Stimulated activated CD8-positive, alpha-beta memory T cell treated with anti-CD3 and anti-CD28 coated beads, Interleukin-7, amount 100 ng/mL, for 4 hours (primary cell): ENCODE measurements at places on chromosomes 4 and X.
A peak's percentile ranks its signal among the peaks of the same experiment; 100 is the strongest.

- DNase-seq = no peak
These were observed 203.3 kb downstream of the NWD2 start for GRCh38 chr4:37447886-37448285.

- DNase-seq = no peak
These were observed 136.0 kb downstream of the NKX6-1 start for GRCh38 chr4:84362896-84363655.

DNA sequence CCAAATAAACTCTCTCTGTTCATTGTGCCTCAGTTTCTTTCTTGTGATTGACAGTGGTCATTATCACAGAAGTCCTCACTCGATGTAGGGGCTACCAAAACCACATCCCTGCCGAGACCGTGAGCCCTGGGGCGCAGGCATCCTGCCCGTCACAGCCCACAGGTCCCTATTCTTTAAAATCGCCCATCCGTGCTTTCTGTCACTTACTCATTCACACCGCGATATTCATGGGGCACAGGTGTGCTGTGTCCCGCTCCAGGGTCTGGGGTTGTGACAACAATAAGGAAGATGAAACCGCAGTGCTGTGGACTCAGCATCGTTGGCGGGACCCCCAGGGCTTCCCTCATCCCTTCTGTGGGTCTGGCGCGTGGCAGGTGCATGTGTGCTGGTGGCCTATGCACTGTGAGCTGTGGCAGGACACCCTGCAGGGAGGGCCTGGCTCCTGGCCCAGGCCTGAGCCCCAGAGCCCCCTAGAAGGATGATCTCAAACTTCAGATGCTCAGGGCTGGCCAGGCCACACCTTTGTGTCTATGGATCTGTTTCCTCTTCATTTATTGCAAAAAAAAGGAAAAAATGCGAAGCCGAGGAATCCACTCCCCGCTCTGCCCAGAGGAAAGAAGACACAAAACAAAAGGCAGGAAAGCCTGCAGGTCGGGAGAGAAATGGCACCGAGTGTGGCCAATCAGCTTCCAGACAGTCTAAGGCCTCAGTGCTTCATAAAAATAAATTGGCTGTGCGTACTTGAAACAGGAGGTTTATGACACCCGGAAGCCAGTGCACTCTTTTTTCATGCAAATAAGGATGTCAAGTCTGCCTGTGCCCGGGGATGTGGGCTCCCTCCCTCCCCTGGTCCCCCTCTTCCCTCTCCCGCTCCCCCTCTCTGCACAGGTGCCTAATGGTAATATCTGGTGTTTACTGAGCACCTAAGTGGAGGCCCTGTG, 109.5 kb upstream of the ADRA2C start:
- DNase-seq = no peak

DNA sequence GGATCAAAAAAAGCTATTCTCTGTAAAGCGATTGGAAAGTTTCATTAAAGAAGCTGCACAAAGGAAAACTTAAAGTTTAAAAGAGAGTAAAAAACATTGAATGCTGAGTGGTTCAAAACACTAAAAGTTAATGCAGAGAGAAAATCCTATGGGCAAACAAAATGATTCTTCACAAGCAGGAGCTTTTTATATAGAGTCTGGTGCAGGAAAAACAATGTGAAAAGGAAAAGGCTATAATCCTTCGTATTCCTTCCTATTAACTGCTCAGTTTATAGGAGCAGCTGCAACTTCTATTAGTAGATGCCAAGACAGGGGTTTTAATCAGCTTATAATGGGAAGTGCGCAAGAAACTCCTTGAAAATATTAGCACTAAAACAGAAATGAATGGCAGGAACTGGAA, 100.7 kb downstream of the PDGFC start:
- DNase-seq = no peak

DNA sequence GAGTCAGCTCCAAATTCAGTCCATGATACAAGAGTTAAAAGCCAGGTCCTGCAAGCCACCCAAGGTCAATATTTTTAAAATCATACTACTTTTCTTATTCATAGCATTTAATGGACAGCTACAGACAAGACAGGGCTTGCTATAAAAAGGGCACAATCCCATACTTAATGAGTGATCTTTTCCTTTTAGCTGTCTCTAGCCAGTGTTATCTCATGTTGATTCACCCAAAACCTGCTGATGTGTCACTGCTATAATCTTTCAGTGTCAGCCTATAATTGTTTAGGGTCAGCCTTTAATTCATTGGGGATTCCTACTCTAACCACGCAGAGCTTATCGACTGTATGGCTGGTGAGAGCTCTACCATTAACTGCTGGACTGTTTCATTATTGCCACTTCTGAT, 51.2 kb upstream of the HCCS start:
- DNase-seq = no peak

- no peak for DNase-seq
These were observed 641.0 kb upstream of the PITX2 start for GRCh38 chr4:111263836-111264235.

- no peak for DNase-seq
These were observed 103.3 kb upstream of the TLR3 start for GRCh38 chr4:185965426-185966384.

DNA sequence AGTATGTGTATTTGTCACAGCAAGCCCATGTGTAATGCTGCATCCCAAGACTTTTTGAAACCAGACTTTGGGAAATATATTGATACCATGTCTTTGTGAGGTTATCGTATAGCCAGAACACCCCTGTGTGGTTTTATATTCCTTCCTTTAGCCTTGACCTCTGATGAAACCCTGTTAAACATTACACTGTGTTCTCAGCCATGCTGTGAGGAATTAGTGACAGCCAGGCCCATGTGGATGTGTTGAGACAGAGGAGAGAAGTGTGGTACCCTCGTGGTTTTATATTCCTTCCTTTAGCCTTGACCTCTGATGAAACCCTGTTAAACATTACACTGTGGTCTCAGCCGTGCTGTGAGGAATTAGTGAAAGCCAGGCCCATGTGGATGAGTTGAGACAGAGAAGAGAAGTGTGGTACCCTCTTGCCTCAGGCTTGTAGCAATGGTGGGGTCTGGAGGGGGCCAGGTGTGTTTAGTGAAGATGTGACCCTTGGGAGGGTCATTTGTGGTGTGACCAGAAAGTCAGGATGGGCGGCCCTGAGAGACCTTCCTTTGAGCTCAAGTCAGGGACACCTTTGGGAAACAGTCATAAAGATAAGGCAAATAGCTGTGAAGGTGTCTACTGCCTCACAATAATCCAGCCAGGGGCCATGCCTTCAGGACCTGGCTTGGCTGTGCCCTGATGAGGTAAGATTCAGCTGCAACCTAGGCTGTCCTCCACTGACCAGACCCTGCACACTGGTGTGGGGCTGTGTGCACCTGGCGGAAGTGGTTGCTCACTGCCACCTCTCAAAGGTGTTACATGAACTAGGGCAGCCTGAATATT, 110.0 kb downstream of the IRF2 start:
- no peak for DNase-seq

DNA sequence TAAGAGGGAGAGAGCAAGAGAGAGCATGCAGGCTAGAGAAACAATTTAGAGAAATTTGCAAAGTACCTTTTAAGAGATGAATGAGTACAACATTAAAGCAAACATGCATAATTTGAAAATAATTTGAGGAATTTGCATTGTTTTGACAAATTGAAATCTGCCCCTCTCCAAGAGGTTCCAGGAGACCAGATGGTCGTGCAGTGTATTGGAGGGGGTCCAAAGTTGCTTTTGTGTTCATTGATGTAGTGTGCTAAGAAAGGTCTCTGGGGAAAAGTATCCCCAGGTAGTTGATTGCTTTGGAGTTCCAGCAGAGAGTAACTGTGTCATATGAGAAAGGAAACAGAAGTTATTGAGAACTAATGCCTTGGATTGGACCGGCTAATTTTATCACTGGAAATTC, 635.0 kb upstream of the TENM3 start:
- DNase-seq = no peak

DNA sequence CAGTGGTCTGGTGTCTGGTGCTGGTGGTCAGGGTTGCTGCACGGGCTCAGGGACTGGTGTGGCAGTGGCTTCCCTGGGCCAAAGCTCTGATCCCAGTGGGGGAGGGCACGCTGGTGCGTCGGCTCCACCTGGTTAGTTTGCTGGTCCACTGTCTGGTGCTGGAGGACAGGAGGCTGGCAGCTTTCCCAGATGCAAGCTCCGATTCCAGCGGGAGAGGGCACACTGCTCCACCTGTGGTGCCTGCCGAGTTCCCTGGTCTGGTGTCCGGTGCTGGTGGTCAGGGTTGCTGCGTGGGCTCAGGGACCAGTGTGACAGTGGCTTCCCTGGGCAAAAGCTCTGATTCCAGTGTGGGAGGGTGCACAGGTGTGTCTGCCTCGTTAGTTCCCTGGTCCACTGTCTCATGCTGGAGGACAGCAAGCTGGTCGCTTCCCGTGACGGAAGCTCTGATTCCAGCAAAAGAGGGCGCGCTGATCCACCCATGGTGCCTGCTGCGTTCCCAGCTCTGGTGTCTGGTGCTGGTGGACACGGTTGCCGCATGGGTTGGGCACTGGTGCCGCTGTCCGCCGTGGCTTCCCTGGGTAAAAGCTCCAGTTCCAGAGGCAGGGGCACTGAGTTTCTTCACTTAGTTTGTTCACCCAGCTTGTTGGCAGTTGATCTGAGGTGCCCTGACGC, 5.8 kb downstream of the VMA21 start:
- no peak for DNase-seq

DNA sequence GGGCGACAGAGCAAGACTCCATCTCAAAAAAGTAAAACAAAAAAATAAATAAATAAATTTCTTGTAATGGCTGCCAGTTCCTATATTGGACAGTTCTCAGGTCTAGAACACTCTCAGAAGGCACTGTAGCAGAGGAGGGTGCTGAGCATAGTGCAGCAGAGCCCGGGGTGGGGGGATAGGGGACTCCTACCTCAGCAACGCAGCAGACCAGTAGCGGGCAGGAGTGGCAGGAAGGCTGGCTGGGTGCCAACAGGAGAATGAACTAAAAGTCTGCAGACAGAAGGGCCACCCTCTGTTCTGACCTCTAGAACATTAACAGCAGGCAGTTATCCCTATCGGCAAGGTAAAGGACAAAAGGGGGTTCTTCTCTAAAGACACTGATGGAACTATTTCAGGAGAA, 20.2 kb downstream of the PDK3 start:
- DNase-seq = no peak

DNA sequence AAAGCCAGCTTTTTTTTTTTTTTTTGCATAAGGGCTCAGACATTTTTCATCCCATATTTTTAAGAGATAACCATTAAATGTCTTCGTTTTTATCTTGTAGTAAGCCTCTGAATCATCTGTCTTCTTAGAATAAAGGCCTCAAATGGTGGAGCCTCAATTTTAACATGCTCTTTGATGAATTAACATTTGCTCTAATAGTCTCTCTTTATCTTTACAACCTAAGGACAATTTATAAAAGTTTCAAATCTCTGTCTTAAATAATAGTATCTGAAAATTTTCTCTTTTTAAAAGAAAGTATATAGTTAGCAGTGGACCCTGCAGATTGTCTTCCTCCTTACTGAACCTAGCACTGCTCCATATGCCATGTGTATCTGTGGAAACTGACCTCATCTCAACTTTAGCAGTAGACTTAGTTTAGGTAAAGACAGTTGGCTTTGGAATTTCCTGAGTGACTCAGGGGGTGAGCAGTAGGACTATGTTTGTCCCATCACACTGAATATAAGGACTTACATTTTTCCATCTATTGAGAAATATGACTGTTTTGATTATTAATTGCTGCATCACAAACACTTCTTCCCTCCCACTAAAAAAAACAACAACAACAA, 1658.0 kb downstream of the STIM2 start:
- DNase-seq = no peak

- peak; percentile 31 for DNase-seq
These were observed 36.8 kb upstream of the RAB40AL start for GRCh38 chrX:102899940-102900916.

DNA sequence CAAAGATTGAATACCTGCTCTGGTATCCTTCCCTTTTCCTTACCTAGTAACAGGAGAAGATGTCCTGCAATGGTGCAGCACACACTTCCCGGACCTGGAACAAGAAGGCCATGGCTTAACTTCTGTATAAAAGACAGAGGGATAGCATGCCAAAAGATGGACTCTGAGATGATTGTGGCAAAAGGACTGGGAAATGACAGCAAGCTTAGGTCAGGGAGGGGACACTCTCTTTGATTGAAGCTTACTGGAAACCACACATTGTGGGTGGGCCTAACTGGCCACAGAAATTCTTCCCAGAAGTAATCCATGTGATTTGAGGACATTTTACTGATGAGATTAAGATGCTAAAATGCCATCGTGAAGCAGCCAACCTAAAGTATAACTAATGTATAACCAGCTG, 71.0 kb upstream of the OTUD4 start:
- no peak for DNase-seq

DNA sequence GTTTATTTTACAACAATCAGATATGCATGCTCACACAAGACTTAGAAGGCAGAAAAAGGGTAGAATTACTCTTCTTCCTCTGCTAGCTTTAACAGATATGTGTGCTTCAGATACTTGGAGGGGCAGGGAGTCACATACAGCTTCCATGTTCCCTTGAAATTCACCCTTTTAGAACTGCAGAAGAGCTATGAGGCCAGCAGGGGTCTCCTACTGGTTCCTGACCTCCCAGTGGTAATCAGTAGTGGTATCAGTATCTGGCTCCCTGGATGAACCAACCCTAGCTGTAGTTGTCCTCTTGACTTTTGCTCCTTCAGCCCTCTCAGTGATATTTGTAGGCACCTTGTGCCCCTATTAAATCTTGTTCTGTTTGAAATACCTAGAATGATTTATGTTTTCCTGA, 81.5 kb downstream of the RCHY1 start:
- no peak for DNase-seq

- no peak for DNase-seq
These were observed 226.3 kb upstream of the LDB2 start for GRCh38 chr4:17124767-17125166.

DNA sequence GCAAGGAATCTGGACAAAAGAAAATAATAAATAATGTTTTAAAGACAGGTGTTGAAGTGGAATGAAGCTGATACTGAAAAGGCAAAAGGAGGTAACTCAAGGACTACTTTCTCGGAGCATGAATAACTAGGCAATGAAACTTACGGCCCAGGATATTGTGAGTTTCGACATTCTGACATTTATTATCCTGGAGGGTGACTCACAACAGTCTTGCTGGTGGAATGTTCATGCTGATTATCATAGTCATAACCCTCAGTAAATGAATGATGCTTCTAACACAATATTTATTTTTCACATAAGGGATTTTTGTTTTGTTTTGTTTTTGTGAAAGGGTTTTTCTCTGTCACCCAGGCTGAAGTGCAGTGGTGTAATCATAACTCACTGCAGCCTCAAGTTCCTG, 147.0 kb upstream of the HPGD start:
- DNase-seq = no peak

GRCh38 chr4:105504744-105505143, 30.9 kb upstream of the PPA2 start:
- DNase-seq = no peak

DNA sequence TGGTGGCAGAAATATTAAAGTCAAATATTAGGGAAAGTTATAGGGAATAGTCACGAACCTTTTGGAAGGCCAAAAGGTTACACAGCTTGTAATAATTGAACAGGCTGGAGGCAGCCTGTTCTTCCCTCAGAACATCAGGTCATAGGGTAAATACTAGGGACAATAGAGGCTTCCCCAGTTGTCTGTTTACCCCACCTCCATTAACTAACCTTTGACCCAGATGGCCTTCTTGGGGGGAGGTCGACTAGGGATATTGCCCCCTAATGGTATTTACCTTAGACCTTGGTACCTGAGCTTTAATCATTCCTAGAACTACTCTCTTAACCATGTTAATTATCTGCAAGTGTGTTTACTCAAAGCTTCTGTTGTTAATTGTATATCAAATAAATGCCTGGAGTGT, 26.0 kb downstream of the C4orf17 start:
- no peak for DNase-seq
